ENCODE measurements at places on chromosomes 12 and 14.
A peak's percentile ranks its signal among the peaks of the same experiment; 100 is the strongest.

GRCh38 chr12:38389614-38390013 is 73.0 kb downstream of the ALG10B start:
- DNase-seq: no peak

DNA sequence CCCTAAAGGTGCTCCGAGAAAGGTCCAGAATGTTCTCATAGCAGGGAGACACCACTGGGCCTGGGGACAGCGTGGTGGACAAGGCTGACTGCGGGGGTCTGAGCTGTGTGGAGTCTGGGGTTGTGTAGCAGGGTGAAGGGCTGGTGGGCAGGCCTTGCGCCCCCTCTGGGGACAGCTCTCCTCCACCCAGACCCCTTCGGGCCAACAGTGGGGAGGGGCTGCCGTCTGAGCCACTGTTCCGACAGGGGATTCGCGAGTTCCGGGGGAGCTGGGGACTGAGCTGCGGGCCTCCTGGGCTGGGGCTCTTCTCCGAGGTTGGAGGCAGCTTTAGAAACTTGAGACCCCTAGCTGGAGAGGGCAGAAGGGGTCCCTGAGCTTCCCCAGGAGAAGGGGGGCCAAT is 32.1 kb downstream of the NCKAP5L start:
- no peak for DNase-seq

DNA sequence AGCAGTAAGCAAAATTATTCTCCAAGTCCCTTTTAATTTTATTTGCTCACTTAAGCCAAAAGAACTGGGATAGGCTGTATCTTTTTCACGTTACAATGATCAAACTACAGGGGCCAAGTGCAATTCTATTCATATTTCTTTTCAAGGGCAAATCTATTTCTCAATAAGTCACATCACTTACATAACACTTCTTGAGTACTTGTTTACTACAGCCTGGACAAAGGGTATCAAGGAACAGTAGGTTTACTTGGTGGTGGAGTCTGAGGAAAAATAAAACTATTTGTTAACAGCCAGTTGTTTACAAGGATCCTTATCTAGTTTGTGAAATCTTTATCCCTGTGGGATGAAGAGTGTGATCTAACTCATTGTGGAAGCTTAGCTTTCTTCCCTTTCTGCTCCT is 72.1 kb downstream of the PDE3A start:
- no peak for DNase-seq

- peak; percentile 46 for DNase-seq
Measured at GRCh38 chr12:26817183-26817591, 15.8 kb downstream of the ITPR2 start.

DNA sequence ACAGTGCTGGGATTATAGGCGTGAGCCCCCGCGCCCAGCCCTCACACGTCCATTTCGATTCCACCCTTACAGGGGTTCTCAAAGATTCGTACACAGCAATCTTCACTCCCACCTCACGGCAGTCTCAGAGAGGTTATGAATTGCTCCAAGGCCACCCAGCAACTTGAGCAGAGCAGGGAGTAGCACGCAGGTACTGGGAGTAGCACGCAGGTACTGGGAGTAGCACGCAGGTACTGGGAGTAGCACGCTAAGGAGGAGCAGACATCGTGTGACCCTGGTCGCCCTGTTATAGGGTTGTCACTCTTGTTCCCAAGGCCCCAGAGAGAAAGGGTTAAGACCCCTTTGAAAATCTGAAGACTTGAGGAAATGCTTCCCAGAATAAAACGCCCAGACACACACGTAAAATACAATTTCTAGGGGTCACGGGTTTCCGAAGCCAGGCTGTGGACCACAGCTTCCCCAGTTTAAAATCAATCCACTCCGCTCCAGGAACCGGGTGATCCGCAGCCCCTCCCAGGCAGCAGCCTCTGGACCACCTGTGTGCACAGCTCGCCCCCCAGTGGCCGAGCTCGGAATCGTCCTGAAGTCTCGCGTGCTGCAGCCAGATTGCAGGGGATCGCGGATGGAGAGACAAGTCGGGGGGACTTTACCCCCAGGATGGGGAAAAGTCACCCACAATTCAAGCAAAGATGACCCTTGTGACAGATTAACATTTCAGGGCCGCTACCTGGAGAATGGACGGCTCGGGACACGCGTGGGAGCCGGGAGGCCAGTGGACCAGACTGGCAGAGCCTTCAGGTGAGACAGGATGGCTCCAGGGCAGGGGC is 92.0 kb downstream of the SCARB1 start:
- DNase-seq: peak; percentile 87

DNA sequence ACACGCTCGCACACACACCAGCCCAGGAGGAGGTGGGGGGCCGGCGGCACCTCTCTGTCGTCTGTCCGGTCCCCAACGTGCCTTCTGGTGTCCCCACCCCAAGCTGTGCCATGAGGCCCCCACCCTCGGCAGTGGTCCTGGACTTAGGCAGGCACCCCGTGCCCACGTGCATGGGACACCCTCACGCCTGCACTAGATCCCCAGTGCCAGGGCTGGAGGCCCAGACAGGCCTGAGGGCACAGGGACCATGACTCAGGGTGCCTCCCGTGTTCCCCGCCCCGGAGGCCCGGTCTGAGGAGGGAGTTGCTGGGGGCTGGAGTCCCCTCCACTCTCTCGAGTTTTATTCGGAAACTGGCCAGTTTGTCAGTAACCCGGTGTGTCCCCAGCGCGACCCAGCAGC is 38.8 kb downstream of the LRCOL1 start:
- no peak for DNase-seq

DNA sequence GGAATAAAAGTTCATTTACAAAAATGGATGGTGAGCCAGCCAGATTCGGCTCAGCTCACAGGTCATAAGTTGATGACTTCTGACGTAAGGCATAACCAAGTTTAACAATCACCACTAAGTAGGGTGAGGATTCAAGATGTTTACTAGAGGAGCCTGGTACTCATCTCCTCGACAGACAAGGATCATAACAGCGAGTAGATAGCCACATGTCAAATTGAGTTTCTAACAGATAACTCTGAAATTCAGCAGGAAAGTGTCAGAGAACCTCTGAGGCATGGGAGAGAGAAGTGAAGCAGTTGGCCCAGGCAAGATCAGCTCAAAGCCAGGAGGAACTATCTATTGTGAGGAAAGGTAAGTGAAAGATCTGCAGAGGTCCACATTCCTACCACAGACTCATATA is 208.7 kb downstream of the NELL2 start:
- DNase-seq: no peak

DNA sequence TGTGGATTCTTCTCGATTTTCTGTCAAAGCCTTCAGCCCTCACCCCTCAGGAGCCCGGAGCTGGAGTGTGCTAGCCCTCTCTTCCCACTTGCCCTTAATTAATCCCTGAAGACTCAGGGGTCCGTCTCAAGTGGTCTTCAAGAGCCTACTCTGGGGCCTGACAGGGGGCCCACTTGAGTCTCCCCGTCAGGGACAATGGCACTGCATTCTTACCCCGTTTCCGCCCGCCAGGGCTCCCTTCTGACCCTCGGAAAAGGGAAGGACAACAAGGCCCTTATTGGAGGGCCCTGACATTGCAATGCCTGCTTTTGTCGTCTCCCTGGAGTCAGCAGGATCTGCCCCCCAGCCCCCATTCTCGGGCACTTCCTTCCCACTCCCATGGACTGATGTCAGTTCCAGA is 34.4 kb downstream of the TBX3 start:
- DNase-seq: no peak

DNA sequence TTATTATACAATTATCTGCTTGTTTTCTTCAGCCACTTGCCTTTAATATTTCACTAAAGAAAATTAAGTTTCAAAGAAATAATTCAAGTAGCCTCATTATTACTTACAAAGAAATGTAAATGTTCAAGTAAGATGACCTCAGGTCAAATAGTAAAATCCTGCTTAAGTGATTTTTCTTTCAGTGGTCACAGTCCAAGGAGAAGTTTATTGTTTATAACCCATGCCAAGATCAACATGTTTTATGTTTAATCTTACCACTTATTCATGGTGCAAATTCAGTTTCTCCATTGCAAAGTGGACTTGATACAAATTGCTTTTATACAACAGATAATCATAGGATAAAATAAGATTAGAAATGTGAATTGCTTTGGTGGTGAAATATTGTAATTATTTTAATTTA is 370.2 kb upstream of the FLRT2 start:
- no peak for DNase-seq
